NAMALWA (cell line): ENCODE measurements at places on chromosomes 7 and 10.

GRCh38 chr10:78514459-78514858, 480.8 kb downstream of the RPS24 start:
- no peak for DNase-seq

GRCh38 chr10:123998197-123999141, 94.9 kb downstream of the CHST15 start:
- DNase-seq: no peak

- DNase-seq: no peak
These were observed 17.6 kb downstream of the PTN start for GRCh38 chr7:137325927-137326326.

DNA sequence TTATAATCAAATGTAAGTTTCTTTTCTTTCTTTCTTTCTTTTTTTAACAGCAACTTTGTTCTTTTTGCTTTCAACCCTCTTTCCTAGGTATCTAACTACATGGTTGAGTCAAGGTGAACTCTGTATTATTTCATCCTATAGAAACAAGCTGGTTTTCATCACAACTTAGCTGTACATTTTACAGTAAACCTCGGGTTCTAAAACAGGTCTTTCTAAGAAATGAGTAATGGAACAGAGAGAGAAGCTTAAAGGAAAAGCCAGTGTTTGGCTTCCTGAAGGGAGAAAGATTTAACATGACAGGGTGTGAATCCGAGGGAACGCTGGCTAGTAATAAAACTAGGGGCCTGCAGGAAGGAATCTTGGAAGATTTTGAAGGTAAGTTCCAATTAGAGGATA, 143.4 kb upstream of the ITGB1 start:
- DNase-seq: no peak

DNA sequence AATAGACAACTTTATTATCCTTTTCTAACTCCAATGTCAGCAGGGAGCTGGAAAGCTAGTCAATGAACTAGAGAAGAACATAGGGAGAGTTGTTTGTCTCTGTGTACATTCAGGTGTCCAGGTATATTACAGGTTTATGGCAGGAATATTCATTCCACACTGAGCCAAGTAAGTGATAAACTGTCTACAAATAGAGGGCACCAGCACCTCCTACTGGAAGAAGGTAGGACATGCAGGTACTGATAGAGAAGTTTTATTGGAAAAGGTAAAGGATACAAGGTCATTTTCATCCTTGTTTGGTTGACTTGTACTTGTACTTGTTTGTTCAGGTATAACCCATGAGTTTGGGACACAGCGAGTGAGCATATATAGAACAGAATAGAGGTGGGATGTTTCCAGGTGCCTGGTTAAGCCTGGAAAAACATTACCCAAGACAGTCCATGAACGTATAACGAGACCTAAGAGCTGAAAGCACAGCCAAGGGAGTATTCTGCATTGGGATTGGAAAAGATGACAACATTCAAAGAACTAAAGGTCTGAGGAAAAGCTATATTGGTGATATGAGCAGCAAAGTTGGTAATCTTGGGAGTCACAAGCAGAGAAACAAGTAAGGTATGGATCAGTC, 61.4 kb upstream of the PPP1R3C start:
- DNase-seq: peak; percentile 54
